NCI-H1092 (cell line): ENCODE measurements at places on chromosomes 1 and 21.

DNA sequence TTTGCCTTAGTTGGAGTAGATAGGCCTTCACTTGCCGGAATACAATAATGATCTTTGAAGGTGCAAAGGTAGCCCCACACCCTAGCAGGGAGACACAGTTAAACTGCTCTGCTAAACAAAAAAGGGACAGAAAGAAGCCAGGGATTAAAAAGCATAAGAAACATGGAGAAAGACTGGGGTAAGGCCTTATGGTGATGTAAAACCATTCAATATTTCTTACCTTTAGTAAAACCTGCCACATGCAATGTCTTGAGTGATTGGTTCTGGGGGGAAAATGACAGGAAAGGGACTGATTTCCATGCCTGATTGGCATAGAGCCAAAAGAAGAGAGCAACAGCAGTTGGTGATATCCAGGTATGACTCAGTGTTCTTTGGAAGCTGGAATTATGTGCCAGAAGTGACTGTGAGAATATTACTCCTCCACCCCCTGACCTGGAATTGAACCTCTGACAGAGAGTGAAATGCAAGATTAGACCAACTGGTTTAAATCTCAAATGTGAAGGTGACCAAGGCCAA lies 8.1 kb downstream of the DNASE2B start:
- DNase-seq, result no peak

- DNase-seq, result no peak
Measured at GRCh38 chr1:56080123-56080522, 499.2 kb downstream of the PLPP3 start.

- no peak for DNase-seq
Measured at GRCh38 chr21:42568376-42568775, 54.7 kb downstream of the SLC37A1 start.

DNA sequence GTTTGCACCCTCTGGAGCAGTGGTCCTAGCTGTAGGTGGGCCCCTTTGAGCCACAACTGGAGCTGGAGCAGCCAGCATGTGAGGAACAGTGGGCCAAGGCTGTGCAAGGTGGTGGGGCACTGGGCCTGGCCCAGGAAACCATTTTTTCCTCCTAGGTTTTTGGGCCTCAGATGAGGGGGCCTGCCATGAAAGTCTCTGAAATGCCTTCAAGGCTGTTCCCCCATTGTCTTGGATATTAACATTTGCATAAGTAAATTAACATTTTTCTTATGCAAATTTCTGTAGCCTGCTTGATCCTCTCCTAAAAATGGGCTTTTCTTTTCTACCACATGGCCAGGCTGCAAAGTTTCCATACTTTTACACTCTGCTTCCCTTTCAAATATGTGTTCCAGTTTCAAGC lies 212.0 kb downstream of the NTNG1 start:
- no peak for DNase-seq

DNA sequence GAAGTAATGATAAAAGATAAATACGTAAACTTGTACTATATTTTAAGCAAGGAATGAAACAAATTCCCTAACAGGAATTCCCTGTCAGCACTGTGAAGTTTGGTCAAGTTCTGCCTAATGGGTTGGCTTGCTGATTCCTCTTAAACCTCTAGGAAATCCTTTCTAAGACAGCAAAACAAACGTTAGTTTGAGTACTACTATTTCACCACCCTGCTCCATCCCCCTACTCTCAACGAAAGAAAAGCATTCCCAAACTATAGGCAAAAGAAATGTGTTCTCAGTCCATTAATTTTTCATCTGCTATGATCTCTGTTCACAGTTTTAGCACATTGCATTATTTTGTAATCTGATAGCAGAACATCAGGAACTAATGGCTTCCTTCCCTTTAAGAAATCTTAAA lies 16.1 kb downstream of the SERPINC1 start:
- DNase-seq, result no peak

GRCh38 chr1:48701445-48701844 lies 75.2 kb downstream of the BEND5 start:
- no peak for DNase-seq

DNA sequence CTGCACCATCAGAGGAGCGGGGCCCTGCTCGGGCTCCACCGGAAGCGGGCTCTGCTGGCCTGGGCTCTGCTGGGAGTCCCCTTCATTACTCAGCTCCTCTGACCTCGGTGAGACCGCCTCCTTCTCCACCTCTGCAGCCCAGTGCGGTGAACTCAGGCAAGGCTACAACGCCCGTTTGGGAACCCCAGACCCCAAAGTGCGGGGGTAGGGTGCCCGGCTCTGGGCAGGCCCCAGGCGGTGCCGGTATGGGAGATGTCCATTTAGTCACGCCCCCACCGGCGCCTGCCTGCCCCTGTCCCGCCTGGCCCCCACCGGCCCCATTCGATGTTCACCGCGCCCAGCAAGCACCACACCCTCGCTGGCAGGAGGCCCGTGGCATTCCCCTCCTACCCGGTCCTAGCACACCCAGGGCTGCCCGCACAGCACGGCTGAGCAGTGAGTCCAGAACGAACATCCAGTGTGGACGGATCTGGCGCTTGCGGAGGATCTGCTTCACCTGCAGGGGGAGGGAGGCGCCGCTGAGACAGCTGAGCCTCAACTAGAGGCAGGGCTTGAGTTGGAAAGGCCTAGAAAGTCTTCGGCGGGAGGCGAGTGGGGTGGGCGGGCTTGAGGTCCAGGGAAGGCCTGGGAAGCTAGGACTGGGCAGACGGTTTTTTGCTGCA lies 10.0 kb downstream of the MAP3K6 start:
- no peak for DNase-seq

DNA sequence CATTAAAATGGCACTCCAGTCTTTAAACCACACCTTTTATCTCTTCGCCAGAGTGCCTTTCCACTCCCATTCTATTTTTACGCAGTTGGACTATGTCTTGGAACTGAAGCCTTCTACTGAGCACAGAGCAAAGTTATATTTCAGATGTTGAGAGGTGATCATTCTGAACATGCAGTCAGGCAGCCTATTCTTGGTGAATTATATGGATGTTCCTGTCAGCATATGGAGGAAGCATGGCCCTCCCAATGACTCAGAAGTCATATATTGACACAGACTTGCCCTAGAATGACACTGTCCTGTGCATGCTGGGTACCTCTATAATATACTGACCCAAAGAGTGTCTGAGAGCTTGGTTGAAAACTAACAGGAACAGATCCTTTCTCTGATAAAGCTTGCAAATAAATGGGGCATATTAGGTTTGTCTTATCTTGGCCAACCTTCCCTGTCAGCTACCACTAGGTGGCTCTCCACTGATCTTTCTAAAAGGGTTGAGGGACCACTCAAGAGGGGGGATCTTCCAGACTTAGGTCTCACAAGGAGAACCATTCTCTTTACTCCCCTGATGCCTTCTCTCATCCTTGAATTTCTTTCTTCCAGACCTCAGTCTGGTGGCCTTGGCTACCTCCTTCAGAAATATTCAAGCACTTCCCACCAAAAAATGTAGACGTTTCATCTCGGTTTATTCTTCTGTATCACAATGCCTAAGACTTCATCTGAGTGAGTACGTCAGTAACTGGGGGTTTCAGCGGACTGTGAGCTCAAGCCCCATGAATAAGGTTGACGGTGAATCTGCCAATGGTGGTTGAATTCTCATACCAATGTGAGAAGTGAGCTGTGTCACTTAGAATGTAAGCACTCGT lies 11.8 kb upstream of the ALG14 start:
- DNase-seq, result no peak

GRCh38 chr1:107740579-107740978 lies 224.4 kb downstream of the VAV3 start:
- DNase-seq, result no peak

- no peak for DNase-seq
Measured at GRCh38 chr1:18734461-18735223, 104.0 kb downstream of the PAX7 start.

GRCh38 chr1:235878082-235878811 lies 11.5 kb upstream of the LYST start:
- no peak for DNase-seq

DNA sequence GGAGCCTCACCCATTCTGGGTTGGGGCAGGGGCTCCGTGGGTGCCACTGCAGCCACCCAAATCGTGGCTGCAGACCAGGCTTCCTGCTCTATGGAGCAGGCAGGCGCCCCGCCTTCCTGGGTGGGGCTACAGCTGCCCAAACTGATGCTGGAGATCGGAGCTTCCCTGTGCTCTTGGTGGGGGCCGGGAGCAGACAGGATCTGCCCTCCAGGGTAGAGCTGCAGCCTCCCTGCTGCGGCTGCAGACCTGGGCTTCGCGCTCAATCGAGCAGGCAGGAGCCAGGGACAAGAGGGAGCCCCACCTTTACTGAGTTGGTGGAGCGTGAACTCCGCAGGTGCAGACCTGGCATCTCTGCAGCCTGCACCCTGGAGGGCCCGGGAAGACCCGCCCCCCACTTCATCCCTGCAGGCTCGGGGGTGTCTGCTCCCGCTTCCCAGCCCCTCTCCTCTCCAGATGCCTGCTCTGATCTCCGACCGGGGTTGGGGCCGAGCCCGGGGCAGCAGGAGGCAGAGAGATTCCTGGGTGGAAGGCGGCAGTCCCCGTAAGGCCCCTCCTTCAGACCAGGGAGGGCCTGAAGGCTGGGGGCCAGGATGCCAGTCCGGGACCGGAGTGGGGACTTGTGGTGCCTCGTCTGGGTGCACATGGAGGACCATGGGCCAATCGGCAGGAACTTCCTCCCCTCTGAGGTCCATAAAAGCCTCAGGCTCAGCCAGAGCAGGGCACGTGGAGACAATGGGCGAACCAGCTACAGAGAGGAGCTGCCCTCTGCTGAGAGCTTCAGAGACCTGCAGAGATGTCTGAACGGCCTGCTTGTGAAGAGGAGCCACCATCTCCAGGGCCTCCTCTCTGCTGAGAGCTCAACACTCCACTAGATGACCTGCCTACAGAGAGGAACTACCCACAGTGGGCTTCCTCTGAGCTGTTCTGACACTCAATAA lies 359.3 kb downstream of the SMYD3 start:
- DNase-seq, result no peak
